ENCODE measurements at places on chromosomes 7 and 10.

DNA sequence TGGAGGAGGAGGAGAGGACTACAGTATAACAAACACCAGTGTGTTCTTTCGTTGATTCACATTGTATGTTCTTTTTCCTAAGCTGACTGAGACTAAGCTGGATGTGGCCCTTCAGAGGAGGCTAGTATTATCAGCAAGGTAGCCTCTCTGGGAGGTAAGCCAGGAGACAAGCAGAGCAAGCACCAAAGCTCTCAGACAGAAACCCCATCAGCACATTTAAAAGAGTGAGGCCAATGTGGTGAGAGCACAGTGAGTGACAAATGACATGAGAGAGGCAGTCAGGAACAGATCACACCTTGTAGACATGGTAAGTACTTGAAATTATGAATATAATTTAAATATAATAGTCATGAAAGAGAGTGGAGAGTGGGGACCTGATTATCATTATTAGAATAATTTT lies 107.6 kb downstream of the KMT2C start:
- no peak for DNase-seq

DNA sequence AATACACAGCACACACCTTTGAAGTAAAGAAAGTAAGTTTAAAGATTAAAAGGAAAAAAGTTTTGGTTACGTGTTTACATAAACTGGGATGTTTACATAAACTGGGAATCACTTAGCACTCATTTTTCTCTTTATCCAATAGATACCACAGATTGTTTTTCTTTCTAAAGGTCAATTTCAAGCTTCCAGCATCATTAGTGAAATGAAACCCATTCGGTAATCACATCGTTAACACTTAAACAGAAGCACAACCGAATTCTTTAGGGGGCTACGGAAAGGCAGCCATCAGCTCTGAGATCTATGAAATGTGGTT lies 1.1 kb downstream of the ODAD2 start:
- no peak for DNase-seq

DNA sequence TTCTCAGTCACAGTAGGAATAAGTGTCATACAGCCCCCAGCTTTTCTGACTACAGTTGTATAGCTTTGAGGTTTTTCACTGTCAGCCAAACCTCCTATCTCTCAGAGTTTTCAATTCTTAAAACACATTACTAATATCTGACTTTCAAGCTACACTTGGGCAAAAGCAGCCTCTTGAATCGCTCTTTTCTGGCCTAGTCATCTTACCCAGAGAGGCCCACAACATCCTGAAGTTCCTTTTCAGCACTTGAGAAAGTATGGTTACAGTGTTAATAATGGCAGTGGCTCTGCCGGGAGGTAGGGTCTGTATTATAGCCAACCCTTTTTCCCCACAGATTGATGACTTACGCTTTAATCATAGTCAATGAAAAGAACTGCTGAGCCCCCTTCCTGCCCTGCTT lies 181.0 kb downstream of the LRRC4 start:
- DNase-seq = no peak

- DNase-seq = no peak
Observed at GRCh38 chr7:90243556-90243955, 1.4 kb upstream of the CFAP69 start.

GRCh38 chr7:155741805-155742204 lies 70.5 kb downstream of the SHH start:
- no peak for DNase-seq

GRCh38 chr7:1385809-1386622 lies 73.3 kb downstream of the MICALL2 start:
- no peak for DNase-seq

Data from hematopoietic multipotent progenitor cell treated with erythropoietin and hydrocortisone succinate and interleukin-3 and kit ligand, for 15 days (in vitro differentiated cells).